Pancreas (tissue), 10 donors: ENCODE measurements at places on chromosomes 3 and 15. TPM values are rescaled to one million over a fixed set of nuclear protein-coding genes. Genes with fewer than 3 reads are reported as not detected.

Gene KAT2B
- 14.8 TPM for total RNA-seq

Gene RTP4
- total RNA-seq: 5.5 TPM

Gene HIGD2B
- not detected for total RNA-seq

Gene BLM
- total RNA-seq: 0.37 TPM

DNA sequence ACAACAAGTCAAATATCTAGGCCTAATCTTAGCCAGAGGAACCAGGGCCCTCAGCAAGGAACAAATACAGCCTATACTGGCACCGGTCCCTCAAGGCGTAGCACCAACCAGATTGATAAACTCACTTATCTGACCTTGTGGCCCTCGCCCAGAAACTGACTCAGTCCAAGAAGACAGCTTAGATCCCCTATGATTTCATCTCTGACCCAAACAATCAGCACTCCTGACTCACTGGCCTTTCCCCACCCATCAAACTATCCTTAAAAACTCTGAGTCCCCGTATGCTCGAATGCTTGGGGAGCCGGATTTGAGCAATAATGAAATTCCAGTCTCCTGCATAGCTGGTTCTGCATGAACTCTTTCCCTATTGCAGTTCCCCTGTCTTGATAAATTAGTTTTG, 1.6 kb upstream of the SORD start:
- no peak for DNase-seq

- DNase-seq: no peak
Measured at GRCh38 chr15:39434751-39435238, 146.1 kb upstream of the THBS1 start.

DNA sequence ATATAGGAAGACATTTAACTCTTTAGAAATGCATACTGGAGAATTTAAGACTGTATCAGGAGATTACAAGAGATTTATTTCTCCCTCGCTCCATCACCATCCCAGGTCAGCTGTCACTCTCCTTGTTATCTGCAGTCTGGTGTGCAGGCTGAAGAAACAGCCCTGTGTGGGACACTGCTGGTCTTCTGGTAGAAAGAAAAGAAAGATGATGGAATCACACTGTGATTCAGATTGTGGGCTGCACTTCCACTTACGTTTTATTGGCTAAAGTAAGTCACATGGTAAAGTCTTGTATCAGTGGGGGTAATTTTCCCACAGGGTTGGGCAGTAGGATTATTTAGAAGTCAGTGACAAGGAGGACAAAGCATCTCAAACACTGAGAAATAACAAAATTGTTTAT, 18.1 kb upstream of the ATP1B3 start:
- no peak for DNase-seq

DNA sequence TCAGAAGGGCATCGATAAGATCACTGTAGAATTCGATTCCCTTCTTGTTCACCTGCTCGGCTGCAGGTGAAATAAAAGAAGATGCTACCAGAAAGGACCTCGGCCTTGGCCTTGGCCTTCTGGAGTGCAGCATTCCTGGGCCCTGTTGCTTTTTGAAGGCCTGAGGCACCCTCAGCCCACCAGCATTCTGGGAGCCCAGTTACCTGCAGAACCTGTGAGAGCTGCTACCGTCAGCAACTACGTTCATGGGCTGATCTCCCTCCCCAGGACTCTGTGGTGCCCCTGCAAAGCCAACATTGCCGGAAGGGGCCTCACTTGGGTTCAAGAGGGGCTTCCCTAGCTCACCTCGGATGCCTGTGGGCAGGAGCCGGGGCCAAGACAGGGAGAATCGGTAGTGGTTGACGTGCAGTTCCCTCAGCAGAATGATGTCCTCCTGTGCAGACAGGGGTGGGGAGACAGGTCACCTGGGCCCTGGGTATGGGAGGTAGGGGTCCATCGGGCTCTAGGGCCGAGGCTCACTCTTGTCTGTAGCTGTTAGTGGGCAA, 2.2 kb downstream of the LCTL start:
- no peak for DNase-seq

- DNase-seq: no peak
Measured at GRCh38 chr15:78570710-78571109, 5.4 kb downstream of the CHRNA5 start.

GRCh38 chr15:58171476-58172061, 33.4 kb downstream of the AQP9 start:
- DNase-seq: no peak

DNA sequence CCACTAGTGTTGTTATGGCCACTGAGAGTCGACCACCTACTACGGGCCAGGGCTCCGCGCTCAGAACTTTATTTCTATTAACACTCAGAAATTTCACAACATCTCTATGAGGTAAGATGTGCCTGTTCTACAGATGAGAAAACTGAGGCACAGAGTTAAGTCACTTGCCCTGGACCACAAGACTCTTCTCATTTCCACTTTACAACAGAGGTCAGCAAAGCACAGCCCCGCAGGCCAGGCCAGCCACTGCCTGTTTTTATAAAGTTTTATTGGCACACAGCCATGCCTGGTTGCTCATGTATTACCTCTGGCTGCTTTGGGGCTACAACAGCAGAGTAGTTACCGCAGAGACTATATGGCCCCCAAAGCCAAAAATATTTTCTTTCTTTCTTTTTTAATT, 503.6 kb downstream of the SHQ1 start:
- DNase-seq: no peak

DNA sequence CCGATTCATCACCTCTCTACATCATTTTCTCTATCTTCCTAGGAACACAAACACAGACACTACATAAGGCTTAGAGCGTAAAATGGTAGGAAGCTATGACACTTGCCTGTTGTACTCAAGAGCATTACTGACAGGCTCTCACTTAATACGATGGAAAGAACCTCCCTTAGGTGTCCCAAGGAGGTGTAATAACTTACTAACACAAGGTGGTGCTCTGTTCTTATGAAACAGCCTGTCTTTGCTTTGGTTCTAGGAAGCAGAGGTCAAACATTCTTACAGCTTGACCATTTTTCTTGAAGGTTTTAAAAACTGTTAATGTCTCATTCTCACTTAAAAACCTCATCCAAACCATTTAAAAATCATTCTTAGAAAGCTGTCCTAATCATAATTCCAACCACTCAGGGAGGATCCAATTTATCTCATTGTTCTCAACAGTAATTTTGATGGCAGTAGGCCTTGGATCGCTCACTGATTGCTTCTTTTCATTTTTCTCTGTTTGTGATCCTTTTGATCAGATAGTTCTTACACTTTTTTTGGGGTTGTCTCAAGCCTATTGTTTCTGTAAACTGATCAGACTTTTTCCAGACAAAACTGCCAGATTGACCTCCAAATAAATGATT, 317.8 kb upstream of the AGTR1 start:
- no peak for DNase-seq

GRCh38 chr3:37807749-37808148, 53.9 kb upstream of the CTDSPL start:
- no peak for DNase-seq

DNA sequence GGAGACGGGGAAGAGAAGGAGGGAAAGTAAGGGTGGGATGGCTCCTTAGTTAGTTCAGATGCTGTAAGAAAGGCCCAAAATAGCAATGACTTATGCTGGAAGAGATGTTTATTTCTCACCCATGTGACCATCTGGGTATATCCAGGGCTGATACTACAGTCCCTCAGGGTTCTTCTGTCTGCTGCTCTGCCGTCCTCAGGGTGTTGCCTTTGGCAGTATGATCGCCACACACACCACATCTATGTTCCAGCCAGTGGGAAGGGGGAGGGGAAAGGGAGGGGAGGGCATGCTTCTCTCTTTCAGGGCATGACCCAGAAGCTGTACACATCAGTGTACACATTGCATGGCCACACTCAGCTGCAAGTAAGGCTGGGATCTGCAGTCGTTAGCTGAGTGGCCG, 10.2 kb downstream of the CD276 start:
- DNase-seq: no peak

DNA sequence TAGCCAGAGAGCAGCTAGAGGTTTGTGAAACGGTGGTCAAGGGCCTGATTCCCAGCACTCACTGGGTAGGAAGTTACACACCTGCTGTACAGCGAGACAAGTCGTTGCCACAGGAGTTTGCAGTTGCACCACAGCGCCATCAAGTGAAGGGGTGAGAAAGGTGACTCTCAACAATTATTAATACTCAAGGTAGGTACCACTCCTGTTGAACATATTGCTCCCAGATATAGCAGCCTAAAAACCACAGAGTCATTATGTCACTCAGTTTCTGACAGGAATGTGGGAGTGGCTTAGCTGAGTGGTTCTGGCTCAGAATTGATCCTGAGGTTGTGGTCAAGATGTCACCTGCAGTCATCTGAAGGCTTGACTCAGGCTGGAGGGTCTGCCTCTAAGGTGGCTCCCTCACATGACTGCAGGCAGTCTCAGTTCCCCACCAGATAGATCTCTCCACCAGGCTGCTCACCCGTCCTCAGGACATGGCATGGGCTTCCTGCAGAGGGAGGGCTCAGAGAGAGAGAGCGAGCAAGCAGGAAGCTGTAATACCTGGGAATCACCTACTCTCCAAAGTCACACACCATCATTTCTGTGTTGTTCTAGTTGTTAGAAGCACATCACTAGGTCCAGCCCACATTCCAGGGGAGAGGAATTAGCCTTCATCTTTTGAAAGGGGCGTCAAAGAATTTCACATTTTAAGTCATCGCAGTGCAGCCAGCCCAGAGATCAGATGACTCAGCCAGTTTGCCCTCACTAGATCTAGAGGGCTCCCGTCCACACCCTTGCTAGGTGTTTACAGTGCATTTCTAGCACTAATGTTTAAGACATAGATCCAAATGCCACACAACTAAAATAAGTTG, 17.0 kb upstream of the ANO10 start:
- no peak for DNase-seq

GRCh38 chr3:188133646-188134045, 20.3 kb upstream of the LPP start:
- DNase-seq: no peak

DNA sequence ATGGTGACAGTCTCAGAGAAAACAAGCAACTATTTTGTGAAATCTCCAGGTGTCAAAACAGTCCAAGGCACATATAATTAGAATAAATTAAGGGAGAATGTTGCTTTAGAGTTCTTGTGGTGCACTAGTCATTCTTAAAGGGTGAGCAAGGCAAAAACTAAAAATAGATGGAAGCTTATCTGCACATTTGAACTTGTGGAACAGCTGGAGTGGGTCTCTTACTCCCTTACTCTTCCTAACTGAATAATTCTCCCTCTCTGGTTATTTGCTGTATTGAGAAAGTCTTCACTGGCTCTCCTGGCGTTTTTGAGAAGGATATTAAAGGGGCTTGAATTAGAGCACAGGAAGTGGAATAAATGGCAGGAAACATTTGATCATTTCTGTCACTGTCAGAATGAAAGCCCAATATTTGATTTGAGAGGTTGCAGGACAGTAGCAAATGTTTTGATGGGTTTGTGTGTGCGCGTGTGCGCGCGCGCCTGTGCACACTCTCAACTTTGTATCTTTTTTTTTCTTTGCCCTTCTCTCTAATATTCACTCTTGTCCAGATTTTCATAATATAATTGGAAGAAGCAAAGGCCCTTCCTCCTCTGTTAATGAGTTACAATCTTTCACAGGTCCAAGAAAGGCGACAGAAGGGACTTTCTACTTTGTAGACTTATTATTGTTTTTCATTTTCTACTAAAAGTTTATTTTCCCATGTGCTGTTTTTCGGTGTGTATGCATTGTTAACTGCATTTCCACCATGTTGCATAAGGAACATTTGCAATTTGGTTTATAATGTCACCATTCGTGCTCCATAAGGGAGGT, 40.9 kb downstream of the AKAP13 start:
- DNase-seq: no peak
